ENCODE measurements at places on chromosomes 16 and 17. TPM values are rescaled to one million over a fixed set of nuclear protein-coding genes. Genes with fewer than 3 reads are reported as not detected.
A peak's percentile ranks its signal among the peaks of the same experiment; 100 is the strongest.

Gene AGRP
- total RNA-seq, result not detected

Gene TNP2
- not detected for total RNA-seq

DNA sequence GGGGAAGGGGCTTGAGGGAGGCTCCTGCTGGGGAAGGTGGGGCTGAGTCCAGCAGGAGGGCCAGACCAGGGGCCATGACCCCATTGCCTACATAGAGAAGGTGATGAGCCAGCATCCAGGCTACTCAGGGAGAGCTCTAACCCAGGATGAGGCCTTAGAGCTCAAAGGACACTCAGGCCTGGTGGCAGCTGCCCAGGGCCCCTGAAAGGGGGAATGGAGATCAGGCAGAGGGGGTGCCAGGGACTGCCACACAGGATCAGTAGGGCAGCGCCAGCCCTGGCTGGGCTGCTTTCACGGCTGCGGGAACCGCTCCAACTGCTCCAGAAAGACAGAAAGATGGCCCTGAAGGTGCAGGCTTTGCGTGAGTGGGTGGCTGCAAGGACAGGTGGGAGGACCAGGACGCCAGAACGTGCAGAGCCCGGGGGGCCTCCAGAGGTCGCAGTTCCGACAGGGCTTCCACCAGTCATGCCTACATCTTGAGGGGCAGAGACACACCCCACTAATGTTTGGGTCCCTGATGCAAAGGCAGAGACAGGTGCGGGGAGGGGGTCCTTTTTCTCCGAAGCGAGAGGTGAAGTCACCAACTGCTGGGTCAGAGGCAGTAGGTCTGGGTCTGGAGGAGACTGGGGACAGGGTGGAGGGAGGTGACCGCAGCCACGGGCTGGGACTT, 882 bp upstream of the ATP6V0C start:
- no peak for DNase-seq

DNA sequence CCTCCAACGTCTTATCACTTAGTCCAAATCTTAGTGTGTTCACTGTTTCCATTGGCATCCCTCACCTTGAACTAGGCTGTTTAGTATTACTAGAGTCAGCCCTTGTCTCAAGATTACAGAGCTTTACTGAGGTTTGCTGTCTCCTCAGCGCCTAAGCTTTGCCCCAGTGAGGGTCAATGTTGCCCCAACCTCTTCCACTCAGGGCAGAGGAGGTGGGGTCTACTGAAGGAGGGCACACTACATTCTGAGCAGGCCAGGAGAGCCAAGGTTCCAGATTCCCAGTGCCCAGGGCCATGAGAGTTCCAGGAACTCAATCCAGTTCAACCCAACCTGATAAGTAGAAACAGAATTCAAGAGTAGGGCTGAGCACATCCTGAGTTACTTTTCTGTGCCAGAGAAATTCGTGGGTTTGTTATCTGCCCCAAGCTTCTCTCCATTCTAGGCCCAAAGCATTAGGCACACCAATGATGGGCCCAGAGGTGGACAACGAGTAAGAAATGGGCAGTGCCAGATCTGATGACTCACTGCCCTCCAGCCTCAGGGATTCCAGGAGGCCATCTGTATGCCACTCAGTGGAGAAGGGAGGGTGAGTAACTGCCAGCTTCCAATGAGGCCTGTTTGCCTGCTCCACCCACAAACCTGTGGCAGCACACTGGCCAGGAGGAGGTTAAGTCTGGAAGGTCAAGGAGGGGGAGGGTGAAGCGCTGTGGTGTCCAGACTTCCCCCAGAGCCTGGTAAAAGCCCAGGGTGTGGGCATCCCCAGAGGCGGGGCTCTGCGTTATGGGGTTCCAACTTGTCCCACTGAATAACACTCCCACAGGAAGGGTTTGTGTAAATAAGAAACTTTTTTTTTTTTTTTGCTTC, 8.2 kb downstream of the TUBG2 start:
- DNase-seq, result peak; percentile 96

Gene PRM2
- total RNA-seq, result not detected

DNA sequence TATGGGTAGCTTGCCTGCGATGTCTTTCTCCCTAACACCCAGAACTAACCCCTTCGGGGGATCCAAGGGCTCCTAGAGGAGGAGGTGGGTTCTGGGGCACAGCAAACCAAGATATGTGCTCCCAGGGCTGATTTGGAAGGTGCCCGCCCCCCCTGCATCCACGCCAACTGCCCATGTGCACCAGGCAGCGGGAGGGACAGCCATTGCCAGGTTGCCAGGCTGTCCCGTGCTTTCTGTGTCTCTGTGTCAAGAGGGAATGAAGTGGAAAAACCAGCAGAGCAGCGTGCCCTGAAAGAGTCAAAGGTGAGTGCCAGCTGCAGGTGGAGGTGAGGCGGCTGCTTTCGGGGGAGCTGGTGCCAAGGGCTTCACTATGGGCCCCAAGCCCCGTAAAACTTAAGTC, 6.4 kb downstream of the TEKT5 start:
- no peak for DNase-seq

GRCh38 chr17:79010304-79010646, 711 bp upstream of the CANT1 start:
- no peak for DNase-seq

Measured in myocyte (in vitro differentiated cells).